ENCODE measurements at places on chromosomes 7 and 10.

DNA sequence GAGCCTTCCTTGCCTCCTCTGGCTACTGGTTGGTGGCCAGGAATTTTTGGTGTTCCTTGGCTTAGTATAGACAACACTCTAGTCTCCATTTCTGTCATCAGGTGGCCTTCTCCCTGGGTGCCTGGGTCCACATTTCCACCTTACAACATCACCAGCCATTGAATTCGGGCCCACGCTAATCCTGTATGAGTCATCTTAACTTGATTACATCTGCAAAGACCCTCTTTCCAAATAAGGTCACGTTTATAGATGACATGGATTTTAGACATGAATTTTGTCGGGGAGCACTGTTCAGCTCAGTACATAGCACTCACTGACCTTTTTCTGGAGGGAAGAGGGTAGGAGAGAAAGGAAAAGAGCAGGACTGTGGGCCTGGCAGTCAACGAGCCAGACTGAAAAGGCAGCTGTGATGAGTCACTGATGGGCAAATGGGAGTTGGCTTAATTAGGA is 39.4 kb downstream of the MMRN2 start:
- no peak for DNase-seq

- no peak for DNase-seq
Observed at GRCh38 chr10:3195726-3196125, 23.1 kb upstream of the PITRM1 start.

- DNase-seq, result no peak
Observed at GRCh38 chr10:112502536-112502935, 55.5 kb downstream of the VTI1A start.

DNA sequence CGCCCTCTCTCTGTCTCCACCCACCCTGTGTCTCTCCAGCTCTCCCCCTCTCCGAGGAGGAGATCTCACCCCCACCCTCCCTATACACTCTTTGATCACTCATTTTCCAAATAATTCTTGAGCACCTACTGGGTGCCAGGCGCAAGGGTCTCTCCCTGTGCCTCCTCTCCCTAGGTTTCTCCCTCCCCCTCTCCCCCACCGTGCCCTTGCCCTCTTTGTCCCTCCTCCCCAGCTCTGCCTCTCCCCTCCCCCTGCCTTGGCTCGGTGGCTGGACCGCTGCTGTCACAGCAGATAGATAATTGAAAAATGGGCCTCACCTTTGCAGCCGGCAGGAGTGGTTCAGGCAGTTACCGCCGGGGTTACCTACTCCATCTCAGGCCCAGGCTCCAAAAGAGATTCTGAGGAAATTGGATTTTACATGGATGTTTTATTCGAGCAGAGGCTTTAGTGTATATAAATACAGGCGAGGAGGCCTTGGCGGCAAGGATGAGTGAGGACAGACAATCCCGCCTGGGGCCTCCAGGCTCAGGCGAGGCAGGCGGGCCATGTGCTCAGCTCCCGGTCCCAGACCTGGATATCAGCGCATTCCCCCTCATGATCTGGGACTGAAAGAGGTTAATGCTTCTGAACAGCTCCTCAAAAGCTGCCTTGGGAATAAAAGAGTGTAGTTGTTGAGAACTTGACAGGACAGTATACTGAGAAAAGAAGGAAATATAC is 60.8 kb upstream of the BTRC start:
- DNase-seq, result no peak

GRCh38 chr10:68800211-68800610 is 27.1 kb upstream of the STOX1 start:
- DNase-seq, result no peak

GRCh38 chr7:131897016-131897789 is 340.8 kb upstream of the PODXL start:
- peak; percentile 83 for DNase-seq

GRCh38 chr10:97736403-97736901 is 476 bp upstream of the ZFYVE27 start:
- no peak for DNase-seq

GRCh38 chr10:58330431-58330830 is 4.4 kb upstream of the UBE2D1 start:
- no peak for DNase-seq

- DNase-seq, result no peak
Observed at GRCh38 chr10:21894648-21895342, 108.7 kb downstream of the DNAJC1 start.

DNA sequence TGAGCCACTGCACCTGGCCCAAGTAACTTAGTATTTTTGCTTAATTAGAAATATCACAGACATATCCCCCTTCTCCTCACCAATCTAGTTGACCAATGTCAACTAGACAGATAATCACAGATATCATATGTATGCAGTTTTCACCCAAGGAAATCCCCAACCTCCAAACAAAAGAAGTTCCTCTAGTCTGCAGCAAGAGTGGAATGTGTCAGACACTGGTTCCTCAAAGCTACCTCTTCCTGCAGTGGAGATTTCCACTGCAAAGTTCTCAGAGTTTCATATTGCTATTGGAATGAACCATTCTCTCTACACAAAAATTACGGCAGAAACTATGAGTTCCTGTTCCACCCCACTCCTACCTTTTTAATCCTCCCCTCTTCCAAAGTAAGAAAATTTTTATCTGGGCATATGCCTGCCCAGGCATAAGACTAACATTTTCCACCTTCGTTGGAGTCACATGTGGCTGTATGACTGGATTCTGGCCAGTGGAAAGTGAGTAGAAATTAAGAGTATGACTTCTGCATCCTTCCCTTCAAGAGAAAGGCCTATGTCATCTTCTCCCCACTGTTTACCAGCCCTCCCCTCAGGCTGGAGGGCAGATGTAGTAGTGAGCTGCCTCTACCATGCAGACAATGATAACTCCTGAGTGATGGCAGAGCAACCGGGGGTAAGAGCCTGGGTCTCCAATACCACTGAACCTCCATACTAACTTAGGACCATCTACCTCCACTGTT is 103.0 kb downstream of the MYOF start:
- no peak for DNase-seq

DNA sequence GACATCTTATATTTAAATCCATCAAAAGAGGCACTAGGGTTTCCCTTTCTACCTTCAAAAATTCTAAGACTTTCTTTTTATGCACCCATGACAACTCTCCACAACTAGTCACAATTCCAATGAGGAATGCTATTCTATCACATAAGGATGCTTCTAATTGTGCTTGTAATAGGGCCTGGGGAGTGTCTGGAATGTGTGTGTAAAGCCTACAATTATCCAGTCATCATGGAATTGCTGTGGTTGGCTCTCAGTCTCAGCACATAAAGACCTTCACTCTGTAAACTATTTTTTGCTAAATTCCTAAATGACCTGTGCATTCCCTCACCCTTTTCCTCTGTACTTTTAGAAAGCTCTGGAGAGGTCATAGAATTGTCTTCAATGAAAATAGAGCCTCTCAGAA is 86.7 kb downstream of the EPDR1 start:
- no peak for DNase-seq

GRCh38 chr7:81014908-81015307 is 96.1 kb upstream of the SEMA3C start:
- no peak for DNase-seq

- no peak for DNase-seq
Observed at GRCh38 chr7:149735181-149735602, 38.2 kb downstream of the ZNF467 start.

DNA sequence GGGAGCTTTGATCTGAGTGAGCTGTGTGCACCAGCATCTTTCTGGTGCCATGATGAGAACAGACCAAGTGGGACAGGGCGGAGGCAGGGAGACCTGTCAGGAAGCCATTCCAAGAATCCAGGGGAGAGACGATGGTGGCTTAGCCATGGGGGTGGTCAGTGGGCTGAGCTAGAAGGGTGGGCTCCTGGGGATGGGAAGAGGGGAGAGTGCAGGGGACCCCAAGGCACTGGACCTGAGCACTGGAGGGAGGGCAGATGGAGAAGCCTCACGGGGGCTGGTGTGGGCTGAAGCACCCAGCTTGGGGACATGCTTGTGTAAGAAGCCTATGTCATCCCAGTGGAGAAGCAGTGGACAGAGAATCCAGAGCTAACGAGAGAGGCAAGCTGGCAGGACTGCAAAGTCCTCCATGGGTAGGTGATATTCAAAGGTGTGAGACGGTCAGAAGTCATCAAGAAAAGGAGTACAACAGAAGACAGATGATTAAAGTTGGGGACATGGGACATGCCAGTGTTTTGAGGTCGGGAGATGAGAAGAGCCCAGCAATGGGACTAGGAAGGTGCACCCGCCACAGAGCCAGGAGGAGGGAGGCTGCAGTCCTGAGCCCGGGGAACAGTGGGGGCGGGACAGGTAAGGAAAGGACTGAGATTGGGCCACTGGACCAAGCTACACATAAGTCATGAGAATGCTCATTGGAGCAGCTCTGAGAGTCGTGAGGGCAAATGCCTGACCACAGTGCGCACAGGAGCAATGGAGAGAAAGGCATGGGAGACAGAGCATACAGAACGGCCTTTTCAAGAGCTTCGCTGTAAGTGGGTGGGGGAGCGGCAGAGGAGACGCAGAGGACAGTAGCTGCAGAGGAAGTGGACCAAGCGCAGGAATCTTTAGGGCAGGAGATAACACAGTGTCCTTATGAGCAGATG is 72.0 kb downstream of the GRID1 start:
- no peak for DNase-seq
